SJSA1 (cell line): ENCODE measurements at places on chromosomes 3 and 15. TPM values are rescaled to one million over a fixed set of nuclear protein-coding genes. Genes with fewer than 3 reads are reported as not detected.
A peak's percentile ranks its signal among the peaks of the same experiment; 100 is the strongest.

Gene IQGAP1
- 163 and 235 TPM in 2 replicates for total RNA-seq

- DNase-seq, result no peak
Measured at GRCh38 chr3:152195206-152195605, 73.5 kb upstream of the MBNL1 start.

Gene CCDC39
- total RNA-seq, result not detected in 2 replicates

Gene CHRM5
- 0.11 TPM in 1 of 2 replicates, not detected in the other for total RNA-seq

Gene SCAANT1
- total RNA-seq, result not detected in 2 replicates

GRCh38 chr3:99938270-99938911 is 120.7 kb downstream of the CMSS1 start:
- DNase-seq, result no peak

Gene RNU5B-1
- total RNA-seq, result not detected in 2 replicates

Gene CADM2
- total RNA-seq, result not detected in 2 replicates

GRCh38 chr3:32379831-32380500 is 11.7 kb upstream of the CMTM7 start:
- DNase-seq, result no peak

Gene RHCG
- not detected in 2 replicates for total RNA-seq

- peak; percentile 12 for DNase-seq
Measured at GRCh38 chr3:61015408-61015807, 235.8 kb downstream of the FHIT start.

- DNase-seq, result no peak
Measured at GRCh38 chr3:12590096-12590495, 33.2 kb downstream of the MKRN2 start.

DNA sequence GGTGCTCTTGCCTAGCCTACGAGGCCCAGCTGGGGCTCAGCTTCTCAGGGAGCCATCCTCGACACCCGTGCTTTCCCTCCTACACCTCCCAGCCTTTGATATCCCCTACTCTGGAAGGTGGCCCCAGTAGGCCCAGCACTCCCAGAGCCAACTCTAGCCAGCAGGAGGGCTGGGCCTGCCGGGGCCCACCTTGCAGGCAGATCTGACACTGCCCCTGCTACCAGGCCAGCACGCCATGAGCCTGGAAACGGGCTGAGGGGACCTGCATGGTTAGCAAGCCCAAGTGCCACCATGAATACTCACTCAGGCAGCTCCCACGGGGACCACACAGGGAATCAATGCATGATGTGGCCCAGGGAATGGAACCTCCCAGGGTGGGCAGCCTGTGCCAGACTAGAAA is 123.7 kb downstream of the SMAD6 start:
- no peak for DNase-seq

GRCh38 chr3:127610105-127610504 is 11.9 kb downstream of the MCM2 start:
- DNase-seq, result no peak

GRCh38 chr3:61605589-61606175 is 44.3 kb downstream of the PTPRG start:
- DNase-seq, result no peak

GRCh38 chr3:4409971-4410573 is 57.0 kb downstream of the SUMF1 start:
- DNase-seq, result no peak
